RPMI7951 (cell line): ENCODE measurements at places on chromosomes 11 and 22. TPM values are rescaled to one million over a fixed set of nuclear protein-coding genes. Genes with fewer than 3 reads are reported as not detected.

DNA sequence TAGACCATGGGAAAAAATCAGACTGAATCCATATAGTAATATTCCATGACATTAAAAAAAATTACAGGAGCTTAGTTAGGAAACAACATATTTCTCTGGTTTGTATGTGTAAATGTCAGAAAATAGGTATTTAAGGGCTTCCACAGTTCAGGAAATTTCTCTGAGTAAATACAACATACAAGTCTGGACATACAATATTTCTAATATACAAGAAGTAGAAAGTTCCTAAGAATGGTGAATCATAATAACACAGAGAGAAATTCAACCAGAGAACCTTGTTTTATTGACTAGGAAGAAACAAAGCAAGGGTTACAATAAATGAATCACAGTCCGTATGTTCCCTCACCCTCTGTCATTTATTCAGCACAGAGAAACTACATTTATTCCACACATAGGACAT lies 532.7 kb upstream of the FAT3 start:
- DNase-seq = no peak

GRCh38 chr11:61027141-61027840 lies 55.8 kb downstream of the CD6 start:
- no peak for DNase-seq

DNA sequence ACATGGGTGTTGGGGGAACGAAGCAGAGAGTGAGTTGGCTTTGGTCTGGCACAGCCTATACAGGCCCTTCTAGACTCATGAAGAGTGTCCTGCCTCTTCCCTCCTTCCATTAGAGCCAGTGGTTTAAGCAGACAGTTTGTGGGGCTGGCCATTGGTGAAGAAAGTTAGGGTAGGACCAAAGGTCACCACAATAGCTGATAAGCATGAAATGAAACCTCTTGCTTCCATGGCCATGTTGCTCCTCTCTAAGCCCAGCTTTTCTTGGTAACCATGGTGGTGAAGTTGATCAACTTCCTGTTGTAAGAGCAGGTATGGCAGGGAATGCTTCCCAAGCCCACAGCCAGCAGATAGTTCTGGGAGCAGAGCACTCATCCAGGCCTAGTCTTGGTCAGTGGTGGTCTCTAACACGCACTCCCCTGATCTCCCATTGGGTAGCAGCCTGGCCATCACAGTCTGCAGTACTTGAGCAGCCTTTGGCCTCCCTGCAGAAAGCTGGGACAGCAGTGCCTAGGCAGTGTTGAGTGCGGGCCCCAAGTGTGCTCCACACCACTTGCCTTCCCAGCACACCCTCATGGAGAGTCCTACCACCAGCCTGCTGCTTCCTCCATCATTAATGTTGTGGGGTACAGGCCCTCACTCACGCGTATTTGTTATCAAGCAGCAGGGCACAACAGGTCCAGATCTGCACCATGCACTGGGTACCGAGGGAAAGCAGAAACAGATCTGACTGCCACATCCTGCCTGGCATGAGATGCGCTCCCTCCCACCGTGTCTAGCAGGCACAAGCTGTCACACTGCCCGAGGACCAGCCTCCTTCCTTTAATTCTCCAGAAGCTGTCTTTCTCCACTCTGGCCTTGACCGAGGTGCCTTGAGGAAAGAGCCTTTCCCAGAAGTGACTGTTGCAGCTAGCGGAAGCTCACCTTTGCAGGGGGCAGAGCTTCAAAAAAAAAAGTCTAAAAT lies 65.8 kb upstream of the SUSD2 start:
- DNase-seq = no peak

GRCh38 chr22:17380359-17381087 lies 11.3 kb downstream of the CECR2 start:
- DNase-seq = no peak

DNA sequence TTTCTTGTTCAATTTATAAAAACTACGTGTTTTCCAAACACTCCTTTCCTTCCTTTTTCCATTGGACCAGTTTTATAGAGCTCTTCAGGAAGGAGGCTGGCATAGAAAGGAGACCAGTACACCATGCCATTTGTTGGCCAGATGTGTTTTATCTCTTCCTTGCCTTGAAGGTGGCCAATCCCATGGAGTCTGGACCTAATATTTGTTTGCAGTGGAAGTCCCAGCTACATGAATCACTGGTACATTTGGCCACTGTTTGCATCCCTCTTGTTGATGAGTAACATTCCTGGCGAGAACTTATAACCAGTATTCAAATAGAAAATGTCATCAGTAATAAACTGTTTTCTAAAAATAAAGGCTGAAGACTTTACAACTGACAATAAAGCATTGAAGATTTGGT lies 110.2 kb downstream of the ANO3 start:
- DNase-seq = peak; percentile 5

DNA sequence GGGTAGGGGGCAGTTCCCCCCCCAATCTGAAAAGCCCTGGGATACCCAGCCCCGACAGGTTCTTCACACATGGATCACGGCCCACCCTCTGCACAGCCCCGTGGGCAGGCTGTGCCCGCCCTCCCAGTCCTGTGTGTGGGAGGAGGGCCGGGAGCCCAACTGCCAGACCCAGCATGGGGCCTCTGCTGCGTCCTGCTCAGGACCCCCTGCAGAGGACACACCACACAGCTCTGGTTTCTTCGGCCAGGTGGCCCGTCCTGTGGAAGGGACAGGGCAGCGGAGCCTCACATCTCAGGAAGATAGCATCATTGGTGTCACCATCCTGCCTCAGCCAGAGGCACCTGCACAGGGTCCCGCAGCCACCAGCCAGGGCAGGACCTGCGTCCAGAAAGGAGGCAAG lies 396.0 kb downstream of the TBC1D22A start:
- DNase-seq = no peak

DNA sequence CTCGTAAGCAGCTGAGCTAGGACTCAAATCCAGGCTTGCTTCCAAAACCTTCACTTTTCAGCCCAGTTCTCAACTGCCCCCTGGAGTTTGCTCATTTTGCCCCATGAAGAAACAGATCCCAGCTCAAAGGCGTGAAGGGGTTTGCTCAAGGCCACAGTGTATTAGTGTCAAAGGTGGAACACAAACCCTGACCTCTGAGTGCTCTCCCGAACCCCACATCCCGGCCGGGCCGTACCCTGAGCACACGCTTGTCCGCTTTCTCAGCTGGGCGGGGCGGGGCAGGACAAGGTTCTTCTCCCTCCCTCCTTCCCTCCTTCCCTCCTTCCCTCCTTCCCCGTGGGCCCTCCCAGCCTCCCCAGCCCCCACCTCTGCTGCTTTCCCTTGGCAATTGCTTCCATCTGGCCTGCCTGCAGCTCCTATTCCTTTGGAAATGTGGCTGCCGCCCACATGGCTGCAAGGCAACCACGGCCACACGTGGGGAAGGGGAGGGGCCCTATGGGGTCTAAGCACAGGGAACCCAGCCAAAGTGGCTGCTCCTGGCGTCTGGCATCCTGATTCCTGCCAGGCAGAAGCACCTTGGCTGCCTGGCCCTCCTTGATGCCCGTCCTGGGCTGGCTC lies 4.1 kb downstream of the ST3GAL4 start:
- peak; percentile 95 for DNase-seq

- no peak for DNase-seq
These were observed at the start of gene SEZ6L for GRCh38 chr22:26169315-26170111. Gene SEZ6L (plus strand): TSS chr22:26169462. CDS start chr22:26169670, 208 bp downstream.

- DNase-seq = no peak
These were observed 15.1 kb downstream of the PLEKHA7 start for GRCh38 chr11:16999116-16999515.

DNA sequence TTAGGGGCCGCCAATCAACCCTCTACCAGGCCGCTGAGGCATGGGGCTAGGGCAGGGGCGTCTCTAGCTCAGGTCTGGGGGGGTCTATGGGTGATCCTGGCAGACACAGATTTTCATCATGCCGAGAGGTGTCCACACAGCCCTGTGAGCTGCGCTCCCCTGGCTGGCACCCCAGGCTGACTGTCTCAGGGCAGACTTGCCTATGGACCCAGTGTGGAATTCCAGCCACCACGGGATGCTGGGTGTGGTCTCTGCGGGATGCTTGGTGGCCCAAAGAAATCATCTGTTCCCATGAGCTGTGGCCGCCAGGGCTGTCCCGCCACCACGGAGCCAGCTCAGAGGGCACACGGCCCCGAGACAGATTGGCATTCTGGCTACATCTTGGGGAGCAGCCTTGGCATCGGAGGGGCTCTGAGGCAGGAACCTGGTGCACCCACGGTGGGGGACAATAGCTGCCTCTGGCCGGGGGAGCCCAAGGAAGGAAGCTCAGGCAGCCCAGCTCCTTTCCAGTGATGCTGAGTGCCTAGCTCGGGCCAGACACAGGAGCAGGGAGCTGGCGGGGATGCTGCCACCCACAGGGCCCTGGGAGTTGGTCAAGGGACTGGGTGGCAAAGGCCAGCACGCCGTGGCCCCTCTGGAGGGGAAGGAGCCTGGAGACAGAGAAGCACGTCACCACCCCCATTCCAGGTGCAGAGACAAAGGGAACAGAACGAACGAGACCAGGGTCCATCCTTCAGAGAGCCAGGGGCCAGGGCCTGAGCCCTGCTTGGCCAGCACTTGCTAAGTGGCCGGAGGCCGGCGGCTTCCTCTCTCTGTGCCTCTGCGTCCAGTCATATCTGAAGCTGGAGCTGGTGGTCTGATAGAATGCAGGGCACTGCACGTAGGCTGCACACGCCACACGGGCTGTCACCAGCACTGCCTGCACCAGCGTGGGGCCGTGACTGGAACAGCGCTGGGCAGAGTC lies 64.4 kb upstream of the FGF3 start:
- no peak for DNase-seq

GRCh38 chr22:44944883-44945601 lies 64.8 kb downstream of the PHF21B start:
- DNase-seq = no peak

DNA sequence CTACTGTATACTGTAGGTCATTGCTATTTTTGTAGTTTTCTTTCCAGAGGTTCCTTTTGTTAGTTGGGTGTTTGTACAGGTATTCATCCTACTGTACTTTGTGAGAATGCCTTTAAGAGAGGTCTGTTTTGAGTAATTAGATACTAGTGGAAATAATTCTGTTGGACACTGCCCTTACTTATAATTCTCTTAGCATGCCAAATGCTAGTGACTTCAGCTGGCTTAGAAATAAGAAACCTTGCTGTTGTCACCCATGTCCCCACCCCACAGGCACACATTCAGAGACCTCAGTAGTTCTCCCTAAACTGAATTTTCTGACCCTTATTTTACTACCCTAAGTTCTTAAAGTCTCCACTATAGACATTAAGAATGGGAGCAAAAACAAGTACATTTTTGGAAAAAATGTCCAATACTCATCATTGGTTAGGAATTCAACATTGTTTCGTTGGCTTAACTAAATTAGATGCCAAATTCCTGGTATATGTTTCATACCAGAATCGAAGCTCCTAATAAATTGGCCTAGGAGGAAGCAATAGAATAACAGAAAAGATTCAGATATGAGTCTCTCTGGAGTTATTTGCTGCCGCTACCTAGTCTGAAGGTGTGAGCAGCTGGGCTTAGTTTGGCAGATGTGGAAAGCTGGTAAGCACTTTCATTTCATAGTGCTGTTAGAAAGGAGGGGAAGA lies 28.4 kb downstream of the ZNF143 start:
- peak; percentile 6 for DNase-seq

- no peak for DNase-seq
These were observed 175.7 kb upstream of the CARD18 start for GRCh38 chr11:105315287-105315686.

- peak; percentile 54 for DNase-seq
These were observed 16.5 kb upstream of the SHISAL1 start for GRCh38 chr22:44329179-44329796.

DNA sequence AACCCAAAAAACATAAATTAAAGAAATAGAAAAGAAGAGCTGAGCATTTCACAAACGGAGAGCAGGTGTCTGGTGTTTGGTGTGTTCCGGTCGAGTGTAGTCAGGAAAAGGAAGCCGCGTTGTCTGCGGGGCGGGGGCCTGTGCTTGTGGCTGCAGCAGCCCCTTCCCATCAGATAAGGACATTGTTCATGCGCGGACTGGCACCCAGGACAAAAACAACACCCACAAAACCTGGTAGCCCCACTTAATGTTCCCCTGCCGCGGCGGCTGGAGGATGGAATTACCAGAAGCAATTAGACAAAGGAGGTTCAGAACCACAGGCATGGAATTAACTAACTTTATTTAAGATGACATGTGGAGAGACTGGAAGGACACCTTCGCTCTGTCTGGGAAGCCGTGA lies 29.9 kb downstream of the KRTAP5-5 start:
- DNase-seq = no peak

DNA sequence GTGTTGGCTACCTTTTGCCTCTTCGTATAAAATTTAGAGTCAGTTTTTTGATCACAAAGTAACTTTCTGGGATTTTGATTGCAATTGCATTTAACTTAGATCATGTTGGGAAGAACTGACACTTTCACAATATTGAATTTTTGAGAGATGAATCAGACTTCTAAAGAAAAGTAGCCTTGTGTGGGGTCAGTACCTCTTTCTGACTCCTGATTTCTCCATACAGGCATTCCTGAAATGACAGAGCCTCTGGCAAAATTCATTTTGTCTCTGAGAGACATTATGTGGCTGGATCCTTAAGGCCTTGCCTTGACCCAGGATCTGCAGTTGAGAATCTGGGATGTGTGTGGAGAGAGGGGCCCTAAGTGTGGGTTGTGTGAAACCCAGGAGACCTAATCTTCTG lies 37.8 kb downstream of the PPFIBP2 start:
- DNase-seq = peak; percentile 30

DNA sequence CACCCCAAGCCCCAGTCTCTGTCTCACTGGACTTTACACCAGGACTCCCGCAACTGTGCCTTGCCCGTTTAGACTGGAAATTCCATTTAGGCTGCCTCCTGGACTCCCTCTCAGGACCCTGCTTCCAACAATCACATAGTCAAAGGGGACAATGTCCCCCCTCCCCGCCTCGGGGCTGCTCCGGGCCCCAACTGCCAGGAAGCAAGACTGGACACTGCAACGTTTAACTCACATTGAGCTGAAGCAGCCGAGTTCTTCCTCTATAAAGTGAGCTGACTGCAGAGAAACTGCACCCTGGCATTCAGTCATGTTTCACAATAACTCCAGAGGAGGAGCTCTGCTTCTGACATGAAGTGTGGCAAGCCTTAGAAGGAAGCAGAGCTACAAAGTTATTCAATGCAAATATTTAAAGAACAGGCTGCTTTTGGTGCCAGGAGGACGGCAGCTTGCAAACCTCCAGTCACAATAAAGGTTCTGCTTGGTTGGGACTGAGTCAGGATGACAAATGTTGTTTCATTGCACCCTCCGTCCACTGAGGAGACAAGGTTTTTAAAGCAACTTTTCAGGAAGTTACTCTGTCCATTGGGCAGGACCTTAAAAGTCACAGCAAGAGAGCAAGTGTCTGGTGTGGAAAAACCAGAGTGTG lies 19.9 kb downstream of the PACSIN2 start:
- DNase-seq = peak; percentile 83

GRCh38 chr22:45776313-45776585 lies 104.6 kb downstream of the ATXN10 start:
- no peak for DNase-seq

The SLC37A2 gene
- 153 and 174 TPM in 2 replicates for total RNA-seq

The GLB1L3 gene
- not detected in 2 replicates for total RNA-seq

The TBX1 gene
- not detected in 2 replicates for total RNA-seq

The TSGA10IP gene
- not detected in 2 replicates for total RNA-seq

The GP1BB gene
- total RNA-seq = 0.78 TPM in 1 of 2 replicates, not detected in the other

The MIOX gene
- 0.12 TPM in 1 of 2 replicates, not detected in the other for total RNA-seq

The CCDC117 gene
- 19.2 TPM in 2 replicates for total RNA-seq

The OR56A1 gene
- total RNA-seq = not detected in 2 replicates

The C22orf15 gene
- not detected in 2 replicates for total RNA-seq
